ENCODE measurements at places on chromosomes 13 and 19. TPM values are rescaled to one million over a fixed set of nuclear protein-coding genes. Genes with fewer than 3 reads are reported as not detected.
A peak's percentile ranks its signal among the peaks of the same experiment; 100 is the strongest.

- no peak overlapping the region for H3K4me3 ChIP-seq
- H3K27me3 ChIP-seq: peaks cover 26% of the 10 kb centered on the region
- peaks cover 19% of the 10 kb centered on the region for H3K4me1 ChIP-seq
- no peak overlapping the region for H3K27ac ChIP-seq
- H3K36me3 ChIP-seq: no peaks in the 10 kb centered on the region
Observed at GRCh38 chr13:107205318-107206104, 637.6 kb upstream of the ARGLU1 start.

DNA sequence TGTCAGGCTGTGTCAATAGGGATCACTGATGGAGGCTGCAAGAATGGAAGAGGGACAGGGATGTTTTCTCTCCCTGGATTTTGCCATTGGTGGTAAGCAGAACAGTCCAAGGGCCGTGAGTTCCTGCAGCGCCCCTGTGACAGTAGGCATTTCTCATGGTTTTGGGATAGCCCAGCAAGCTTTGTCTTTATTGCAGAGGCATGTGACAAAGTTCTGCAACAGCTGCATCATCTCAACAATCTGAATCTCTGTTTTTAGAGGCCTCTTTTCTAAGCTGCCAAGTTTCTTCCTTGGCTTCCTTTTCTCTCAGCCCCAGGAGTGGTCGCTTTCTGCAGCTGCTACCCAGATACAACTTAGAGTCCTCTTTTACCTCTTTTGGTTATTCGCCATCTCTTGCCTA is 95.7 kb upstream of the TSHZ3 start:
- H3K27me3 ChIP-seq: peaks cover 4% of the 10 kb centered on the region
- no peak overlapping the region for H3K27ac ChIP-seq
- DNase-seq: no peak

DNA sequence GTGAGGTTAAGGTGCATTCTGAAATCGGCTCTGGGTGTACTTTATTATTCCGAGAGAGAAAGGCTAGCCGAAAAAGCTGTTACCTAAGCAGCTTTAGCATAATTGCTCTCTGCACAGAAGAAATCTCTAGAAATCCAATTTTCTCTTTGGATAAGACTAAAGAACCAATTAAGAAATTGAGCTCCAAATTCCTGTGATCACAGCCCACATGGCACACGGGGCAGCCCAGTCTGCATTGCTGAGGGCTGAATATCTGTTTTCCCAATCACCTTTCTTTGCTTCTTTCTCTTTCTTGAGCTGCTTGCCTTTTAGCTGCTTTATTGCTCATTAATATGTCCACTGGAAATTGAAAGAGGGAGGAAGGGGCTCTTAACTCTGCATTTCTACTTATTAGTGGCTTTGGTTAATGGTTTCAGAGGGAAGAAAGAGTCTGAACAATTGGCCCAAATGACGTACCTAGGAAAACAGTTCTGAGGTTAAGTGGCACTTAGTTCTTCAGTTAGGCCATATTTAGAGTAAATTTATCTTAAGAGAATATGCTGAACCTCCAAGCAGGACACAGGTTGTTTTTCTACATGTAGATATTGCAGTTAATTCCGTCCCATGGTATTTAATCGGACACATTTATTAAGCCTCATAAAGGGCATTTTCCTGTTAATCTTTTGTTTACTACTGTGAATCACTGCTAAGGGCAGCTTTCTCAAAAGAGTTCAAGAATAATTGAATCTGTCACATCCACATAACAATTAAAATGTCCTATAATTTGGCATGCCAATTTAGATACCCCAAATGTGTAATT is 265.7 kb downstream of the ABCC4 start:
- H3K27me3 ChIP-seq: no peaks in the 10 kb centered on the region
- no peaks in the 10 kb centered on the region for H3K4me1 ChIP-seq
- DNase-seq: no peak
- no peak overlapping the region for H3K27ac ChIP-seq
- no peak overlapping the region for H3K4me3 ChIP-seq
- H3K36me3 ChIP-seq: peaks cover 7% of the 10 kb centered on the region

DNA sequence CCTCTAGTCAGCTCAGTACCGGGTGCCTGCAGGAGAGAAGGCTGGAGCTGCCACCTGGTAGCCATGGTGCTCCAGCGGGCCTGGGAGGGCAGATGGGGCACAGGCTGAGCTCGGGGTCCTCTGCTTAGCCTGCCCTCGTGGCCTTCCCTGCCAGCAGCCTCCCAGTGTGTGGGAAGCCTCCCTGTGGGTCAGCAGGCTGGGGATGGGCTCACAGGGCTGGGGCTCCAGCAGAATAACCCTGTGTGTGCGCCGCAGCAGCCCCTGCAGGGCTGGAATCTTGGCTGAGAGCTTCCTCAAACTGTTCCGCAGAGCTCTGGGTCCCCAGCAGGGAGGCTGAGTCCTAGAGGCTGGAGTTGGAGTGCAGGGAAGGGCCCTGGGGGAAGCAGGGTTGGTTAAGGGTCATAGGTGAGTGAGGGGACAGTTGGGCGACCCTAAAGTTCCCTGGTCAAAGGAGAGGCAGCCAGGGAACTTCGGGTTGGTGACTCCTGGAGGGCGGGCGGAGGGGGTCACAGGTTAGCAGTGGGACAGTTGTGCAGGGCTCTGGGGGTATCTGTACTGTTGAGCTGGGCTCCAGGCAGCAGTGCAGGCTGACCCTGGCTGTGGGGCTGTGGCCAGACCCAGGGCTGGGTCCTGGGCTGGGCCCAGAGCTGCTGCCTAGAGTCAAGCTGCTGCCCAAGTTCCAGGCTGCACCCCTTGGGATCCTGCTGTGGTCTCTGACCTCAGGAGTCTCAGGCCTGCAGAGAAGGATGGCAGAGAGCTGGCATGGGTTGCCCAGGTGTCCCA is 14.0 kb downstream of the ARHGAP33 start:
- no peak overlapping the region for H3K4me3 ChIP-seq
- no peaks in the 10 kb centered on the region for H3K4me1 ChIP-seq
- peaks cover 5% of the 10 kb centered on the region for H3K27me3 ChIP-seq
- no peak for DNase-seq

DNA sequence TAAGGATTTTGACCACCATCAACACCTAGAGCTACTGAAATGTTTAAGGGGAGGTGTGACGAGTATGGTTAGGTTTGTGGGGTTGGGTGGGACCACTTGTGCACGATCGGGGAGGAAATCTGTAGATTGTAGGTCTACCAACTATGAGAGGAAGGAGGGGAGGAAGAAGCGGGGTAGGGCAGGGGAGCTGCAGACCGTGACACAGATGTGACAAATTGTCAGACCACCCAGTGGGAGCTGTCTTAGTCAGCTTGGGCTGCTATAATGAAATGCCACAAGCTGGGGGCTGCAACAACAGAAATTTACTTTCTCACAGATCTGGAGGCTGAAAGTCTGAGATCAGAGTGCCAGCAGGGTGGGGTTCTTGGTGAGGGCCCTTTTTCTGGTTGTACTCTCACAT is 62.2 kb upstream of the ARGLU1 start:
- no peak for DNase-seq
- H3K27ac ChIP-seq: no peak overlapping the region
- H3K4me3 ChIP-seq: no peak overlapping the region
- peaks cover 18% of the 10 kb centered on the region for H3K27me3 ChIP-seq
- no peaks in the 10 kb centered on the region for H3K36me3 ChIP-seq
- peaks cover 23% of the 10 kb centered on the region for H3K4me1 ChIP-seq

DNA sequence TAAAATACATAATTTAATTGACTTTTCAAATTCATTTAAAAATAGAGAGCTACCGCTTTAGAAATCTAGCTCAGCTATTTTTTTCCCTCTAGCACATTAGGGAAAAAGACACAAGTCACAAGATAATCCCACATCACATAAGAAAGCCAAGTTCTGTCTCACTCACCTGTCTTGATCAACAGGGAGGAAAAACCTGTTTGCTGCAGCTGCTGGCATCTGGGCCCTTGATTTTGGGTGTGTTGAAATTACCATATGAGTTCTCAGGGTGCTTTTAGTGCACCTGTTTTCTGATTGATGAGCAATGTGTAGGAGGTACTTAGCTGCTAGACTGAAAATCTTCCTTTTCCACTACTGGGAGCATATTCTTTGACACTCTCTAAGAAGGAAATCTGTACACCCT is 53.8 kb downstream of the ZDHHC20 start:
- no peaks in the 10 kb centered on the region for H3K27me3 ChIP-seq
- peak overlapping the region; percentile 9 for H3K4me3 ChIP-seq
- H3K4me1 ChIP-seq: no peaks in the 10 kb centered on the region
- H3K27ac ChIP-seq: peak overlapping the region; percentile 26
- H3K36me3 ChIP-seq: peaks cover 50% of the 10 kb centered on the region

DNA sequence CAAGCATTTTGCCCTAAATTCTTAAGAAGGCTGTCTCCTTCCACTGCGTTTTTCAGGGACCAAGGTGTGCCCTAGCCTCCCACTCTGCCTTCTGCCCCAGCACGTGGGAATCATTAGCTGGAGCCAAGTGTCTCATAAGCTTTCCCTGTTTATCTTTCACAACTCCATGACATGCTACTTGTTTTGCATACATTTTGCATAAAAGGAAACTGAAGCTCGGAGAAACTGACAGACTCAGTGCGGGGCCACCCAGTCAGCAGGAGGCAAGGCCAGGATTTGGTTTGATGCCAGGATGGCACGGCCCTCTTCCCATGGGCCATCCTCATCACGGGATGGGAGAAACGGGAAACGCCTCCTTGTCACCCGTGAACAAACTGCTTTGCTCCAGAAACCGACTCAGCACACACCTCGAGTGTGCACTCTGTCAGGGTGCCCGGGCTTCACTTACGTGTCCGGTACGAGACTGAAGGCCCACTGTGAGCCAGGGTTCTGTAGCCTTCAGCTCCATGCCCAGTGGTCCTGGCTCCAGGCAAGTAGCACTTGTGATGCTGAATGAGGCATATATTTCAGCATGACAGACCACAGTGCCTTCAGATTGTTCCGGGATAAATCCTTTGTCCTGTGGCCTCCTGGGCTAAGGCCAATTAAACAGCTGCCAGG is 9.6 kb downstream of the CEBPA start:
- H3K27ac ChIP-seq: peak overlapping the region; percentile 92
- H3K36me3 ChIP-seq: peaks cover 3% of the 10 kb centered on the region
- peaks cover 25% of the 10 kb centered on the region for H3K27me3 ChIP-seq
- DNase-seq: no peak
- peak overlapping the region; percentile 56 for H3K4me3 ChIP-seq

DNA sequence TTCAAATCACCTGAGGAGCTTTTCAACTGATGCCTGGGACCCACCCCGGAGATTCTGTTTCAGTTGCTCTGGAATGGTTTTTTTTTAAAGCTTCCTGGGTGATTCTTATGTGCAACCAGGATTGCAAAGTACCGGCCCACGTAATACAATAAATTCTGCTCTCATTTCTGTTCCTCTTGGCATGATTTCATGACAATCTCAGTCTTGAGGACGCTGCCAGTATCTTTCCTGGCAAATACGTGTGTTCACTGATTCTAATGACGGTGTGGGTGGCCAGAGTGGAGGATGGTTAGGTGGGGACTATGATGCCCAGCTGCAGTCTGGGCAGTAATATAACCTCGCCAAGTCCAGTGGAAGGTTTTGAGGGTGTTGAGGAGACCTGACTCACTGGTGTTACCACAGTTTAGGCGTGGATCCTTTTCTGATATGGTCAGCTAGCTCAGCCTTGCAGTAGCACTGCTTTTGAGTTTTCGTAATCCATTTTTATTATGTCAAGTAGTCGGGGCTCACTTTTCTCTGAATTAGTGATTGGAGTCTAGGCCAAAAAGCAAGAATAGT is 49.4 kb downstream of the FAM124A start:
- no peaks in the 10 kb centered on the region for H3K36me3 ChIP-seq
- no peak overlapping the region for H3K27ac ChIP-seq
- H3K4me3 ChIP-seq: no peak overlapping the region
- H3K4me1 ChIP-seq: peaks cover 14% of the 10 kb centered on the region
- no peaks in the 10 kb centered on the region for H3K27me3 ChIP-seq
- DNase-seq: no peak

DNA sequence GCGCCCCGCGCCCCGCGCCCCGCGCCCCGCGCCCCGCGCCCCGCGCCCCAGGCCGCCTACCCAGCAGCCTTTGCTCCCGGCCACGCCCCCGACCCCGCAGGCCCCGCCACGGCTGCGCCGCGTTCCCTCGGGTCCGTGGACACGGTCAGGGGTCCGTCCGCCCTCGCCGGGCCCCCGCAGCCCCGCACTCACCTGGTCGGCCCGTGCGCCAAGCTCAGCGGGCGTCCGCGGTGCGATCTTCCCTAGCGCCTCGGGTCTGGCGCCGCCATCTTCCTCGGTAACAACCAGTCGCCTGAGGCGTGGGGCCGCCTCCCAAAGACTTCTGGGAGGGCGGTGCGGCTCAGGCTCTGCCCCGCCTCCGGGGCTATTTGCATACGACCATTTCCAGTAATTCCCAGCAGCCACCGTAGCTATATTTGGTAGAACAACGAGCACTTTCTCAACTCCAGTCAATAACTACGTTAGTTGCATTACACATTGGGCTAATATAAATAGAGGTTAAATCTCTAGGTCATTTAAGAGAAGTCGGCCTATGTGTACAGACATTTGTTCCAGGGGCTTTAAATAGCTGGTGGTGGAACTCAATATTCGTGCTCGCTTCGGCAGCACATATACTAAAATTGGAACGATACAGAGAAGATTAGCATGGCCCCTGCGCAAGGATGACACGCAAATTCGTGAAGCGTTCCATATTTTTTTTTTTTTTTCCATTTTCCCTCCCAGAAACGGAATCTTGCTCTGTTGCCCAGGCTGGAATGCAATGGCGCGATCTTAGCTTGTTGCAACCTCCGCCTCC is at the start of the genes MED16 and RNU6-9:
Gene MED16, minus strand, starts transcription at position 294 of the 796 bp plus-strand sequence. CDS start 2,056 bp downstream, outside the sequence.
Gene RNU6-9, plus strand, starts transcription at position 591 of the 796 bp plus-strand sequence.
- H3K4me3 ChIP-seq: peak within 1 kb of the TSS; percentile 95
- peaks cover 5% of the 10 kb centered on the region for H3K27me3 ChIP-seq
- DNase-seq: peak; percentile 94

GRCh38 chr13:26571518-26571917 is 14.0 kb downstream of the WASF3 start:
- H3K4me3 ChIP-seq: no peak overlapping the region
- peaks cover 21% of the 10 kb centered on the region for H3K36me3 ChIP-seq
- no peaks in the 10 kb centered on the region for H3K27me3 ChIP-seq
- DNase-seq: no peak

- no peaks in the 10 kb centered on the region for H3K4me1 ChIP-seq
- H3K27ac ChIP-seq: no peak overlapping the region
- H3K36me3 ChIP-seq: no peaks in the 10 kb centered on the region
- H3K27me3 ChIP-seq: peaks cover 11% of the 10 kb centered on the region
- H3K4me3 ChIP-seq: peak overlapping the region; percentile 70
- no peak for DNase-seq
Observed at GRCh38 chr13:113109151-113110047, 3.8 kb downstream of the F7 start.

DNA sequence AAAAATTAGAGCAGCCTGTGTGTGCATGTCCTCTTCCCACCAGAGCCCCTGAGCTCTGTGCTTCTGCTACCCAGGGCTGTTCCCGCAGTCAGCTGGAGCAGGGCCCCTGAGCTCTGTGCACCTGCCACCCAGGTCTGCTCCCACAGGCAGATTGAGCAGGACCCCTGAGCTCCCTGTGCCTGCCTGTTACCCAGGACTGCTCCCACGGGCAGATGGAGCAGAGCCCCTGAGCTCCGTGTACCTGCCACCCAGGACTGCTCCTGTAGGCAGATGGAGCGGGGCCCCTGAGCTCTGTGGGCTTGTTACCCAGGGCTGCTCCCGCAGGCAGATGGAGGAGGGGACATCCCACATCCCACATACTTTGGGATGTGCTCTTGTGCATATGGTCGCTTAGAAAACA is 186.8 kb upstream of the SOX1 start:
- no peak overlapping the region for H3K4me3 ChIP-seq
- no peak overlapping the region for H3K27ac ChIP-seq
- H3K27me3 ChIP-seq: peaks cover 42% of the 10 kb centered on the region
- no peaks in the 10 kb centered on the region for H3K4me1 ChIP-seq
- no peaks in the 10 kb centered on the region for H3K36me3 ChIP-seq

Gene PSG3
- not detected for total RNA-seq

Gene ATP8B3
- total RNA-seq: 0.48 TPM

Gene C19orf33
- total RNA-seq: 46.8 TPM

Gene STAP2
- 42.5 TPM for total RNA-seq

Gene KLK12
- total RNA-seq: 1.6 TPM

Gene ATXN8OS
- total RNA-seq: not detected

Gene IZUMO2
- total RNA-seq: not detected

Measured in type B pancreatic cell (in vitro differentiated cells).